Left hindlimb (tissue), 1 donor: ENCODE measurements at places on chromosomes 4 and X.
A peak's percentile ranks its signal among the peaks of the same experiment; 100 is the strongest.

- no peak for DNase-seq
Measured at GRCh38 chr4:168362025-168362401, 43.5 kb upstream of the DDX60 start.

- DNase-seq: no peak
Measured at GRCh38 chr4:123891881-123892280, 495.3 kb downstream of the SPRY1 start.

DNA sequence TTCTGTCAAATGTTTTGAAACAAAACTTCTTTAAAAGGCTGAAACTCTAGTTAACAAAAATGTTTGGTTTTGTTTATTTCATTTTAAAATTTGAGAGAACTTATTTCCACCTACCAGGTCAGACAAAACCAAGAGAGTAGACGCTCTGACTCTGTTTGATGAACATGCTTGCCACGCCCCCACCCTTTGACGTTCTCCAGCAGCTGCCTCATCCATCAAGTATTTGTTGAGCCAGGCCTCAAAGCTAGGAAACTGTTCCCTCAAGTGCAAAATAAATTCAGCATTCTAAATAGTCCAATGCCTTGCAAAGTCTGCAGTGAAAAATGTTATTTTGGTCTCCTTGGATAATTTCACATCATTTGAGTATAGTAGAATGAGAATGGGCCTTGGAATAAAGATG lies 121.6 kb downstream of the GUCY2F start:
- DNase-seq: no peak

DNA sequence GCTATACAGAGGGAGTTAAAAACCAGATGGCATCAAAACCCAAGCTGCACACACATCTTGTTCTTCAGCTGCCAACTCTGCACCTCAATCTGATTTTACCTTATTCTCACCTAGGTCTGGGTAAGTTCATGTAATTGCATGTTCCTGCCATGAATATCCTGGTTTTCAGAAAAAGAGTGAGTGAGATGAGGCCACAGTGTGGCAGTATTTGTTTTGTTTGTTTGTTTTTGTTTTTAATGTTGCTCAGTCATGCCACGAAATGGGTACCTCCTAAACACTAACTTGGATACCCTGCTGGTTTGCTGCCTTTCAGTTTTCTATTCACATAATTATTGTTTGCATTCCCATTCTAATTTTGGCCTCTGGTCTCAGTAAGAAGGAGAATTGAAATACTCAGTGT lies 22.5 kb downstream of the TMEM164 start:
- DNase-seq: no peak

- no peak for DNase-seq
Measured at GRCh38 chr4:84913176-84913575, 53.3 kb downstream of the WDFY3 start.

GRCh38 chr4:10878861-10879260 lies 194.3 kb upstream of the CLNK start:
- DNase-seq: no peak

DNA sequence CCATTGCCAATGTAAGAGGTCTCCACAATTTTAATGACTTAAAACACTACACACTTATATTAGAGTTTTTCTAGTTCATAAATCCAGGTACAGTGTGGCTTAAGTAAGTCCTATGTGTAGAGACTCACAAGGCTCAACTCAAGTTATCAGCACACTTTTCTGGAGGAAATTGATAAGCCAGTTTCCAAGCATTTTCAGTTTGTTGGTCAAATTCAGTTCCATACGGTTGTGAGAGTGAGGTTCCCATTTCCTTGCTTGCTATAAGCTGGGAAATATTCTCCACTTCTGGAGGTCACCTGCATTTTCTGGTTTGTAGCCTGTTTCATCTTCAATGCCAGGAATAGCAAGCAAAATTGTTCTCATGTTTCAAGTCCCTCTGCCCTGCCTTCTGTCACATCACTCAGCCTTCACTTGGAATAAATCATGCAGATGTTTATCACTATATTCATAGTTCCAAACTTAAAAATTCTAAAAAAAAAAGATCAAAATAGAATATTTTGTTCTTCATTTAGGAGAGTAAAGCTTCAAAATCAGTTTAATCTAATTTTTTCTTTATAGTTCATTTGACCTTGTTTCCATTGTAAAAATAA lies 1137.5 kb upstream of the INTU start:
- no peak for DNase-seq

DNA sequence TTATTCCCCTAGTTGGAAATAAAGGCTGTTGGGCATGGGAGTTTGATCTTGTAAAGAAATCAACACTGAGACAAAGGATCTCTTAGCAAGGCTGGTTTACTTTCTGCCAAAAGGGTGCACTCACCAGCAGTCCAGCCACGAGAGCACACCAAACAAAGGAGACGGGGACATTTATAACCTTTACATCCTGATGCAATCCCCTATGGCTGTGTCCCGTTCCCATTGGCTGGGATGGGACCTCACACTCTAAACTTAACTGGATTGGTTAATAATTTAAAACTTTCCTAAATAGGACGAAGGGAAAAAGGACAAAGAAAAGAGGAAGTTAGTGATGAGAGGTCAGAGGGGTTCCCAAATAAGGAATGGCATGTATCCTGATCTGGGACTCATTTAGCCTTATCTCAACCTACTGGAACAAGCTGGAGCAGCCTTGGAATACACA lies 17.9 kb downstream of the METAP1 start:
- DNase-seq: no peak

GRCh38 chrX:150155436-150156035 lies 207.6 kb upstream of the MAMLD1 start:
- no peak for DNase-seq

- no peak for DNase-seq
Measured at GRCh38 chrX:54184474-54184873, 1.4 kb upstream of the FAM120C start.

- peak; percentile 48 for DNase-seq
Measured at GRCh38 chrX:154918060-154918483, 31.9 kb downstream of the F8A1 start.

DNA sequence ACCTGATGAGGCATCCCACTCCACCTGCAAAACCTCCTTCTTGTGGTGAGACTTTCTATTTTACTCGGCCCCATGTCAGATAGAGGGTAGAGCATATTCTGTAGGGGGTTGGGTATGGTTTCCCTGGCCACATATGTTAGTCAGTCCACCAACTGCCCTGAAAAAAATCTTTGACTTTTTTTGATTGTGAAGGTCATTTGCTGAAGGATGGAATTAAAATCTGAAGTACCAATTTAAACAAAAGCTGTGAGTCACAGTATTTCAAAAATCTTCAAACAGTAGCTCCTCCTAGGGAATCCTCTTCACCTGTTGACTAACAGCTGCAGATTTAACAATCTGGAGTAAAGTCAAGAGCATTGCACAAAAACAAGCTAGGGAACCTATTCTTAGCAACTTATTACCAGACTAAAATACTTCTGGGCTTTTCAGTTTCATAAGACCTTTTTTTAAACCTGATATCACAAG lies 8.0 kb upstream of the CCDC110 start:
- no peak for DNase-seq

GRCh38 chrX:67104982-67105757 lies 438.7 kb upstream of the AR start:
- no peak for DNase-seq

DNA sequence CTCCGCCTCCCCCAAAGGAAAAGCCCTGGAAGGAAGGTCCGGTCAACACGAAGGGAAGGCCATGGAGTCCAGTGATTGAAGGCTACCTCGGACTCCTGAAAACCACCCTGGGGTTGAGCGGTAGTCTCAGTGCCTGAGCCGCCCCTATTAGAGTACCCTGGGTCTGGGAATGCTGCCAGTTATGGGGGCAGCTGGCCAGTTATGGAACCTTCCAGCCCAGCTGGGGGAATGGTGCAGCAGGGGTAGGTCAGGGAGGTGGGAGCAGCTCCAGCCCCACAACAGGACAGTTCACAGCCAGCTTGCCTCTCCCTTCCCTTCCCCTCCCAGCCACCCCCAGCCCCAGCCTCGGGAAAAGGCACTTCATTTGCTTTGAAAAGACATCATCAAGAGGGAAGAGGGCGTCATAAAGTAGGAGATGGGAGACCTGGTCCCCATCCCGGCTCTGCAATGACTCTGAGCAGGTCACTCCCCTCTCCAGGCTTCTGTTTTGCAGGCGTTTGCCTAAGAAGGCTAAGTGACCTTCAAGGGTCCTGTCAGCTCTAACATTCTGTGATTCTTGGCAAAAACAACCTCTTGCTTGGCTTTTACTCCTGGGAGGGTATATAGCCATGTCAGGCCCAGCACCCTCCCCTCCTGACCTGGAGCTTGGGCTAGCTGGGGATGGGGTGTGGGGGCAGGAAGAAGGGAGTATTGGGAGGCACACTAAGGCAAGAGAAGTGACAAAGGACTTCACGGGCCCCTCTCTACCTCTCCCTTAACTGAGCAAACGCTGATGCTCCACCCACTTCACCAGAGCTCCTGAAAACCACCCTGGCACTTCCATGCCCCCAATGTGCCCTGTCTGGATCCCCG lies 8.0 kb downstream of the APLN start:
- DNase-seq: no peak

- DNase-seq: no peak
Measured at GRCh38 chr4:132299841-132300240, 849.3 kb upstream of the PCDH10 start.

DNA sequence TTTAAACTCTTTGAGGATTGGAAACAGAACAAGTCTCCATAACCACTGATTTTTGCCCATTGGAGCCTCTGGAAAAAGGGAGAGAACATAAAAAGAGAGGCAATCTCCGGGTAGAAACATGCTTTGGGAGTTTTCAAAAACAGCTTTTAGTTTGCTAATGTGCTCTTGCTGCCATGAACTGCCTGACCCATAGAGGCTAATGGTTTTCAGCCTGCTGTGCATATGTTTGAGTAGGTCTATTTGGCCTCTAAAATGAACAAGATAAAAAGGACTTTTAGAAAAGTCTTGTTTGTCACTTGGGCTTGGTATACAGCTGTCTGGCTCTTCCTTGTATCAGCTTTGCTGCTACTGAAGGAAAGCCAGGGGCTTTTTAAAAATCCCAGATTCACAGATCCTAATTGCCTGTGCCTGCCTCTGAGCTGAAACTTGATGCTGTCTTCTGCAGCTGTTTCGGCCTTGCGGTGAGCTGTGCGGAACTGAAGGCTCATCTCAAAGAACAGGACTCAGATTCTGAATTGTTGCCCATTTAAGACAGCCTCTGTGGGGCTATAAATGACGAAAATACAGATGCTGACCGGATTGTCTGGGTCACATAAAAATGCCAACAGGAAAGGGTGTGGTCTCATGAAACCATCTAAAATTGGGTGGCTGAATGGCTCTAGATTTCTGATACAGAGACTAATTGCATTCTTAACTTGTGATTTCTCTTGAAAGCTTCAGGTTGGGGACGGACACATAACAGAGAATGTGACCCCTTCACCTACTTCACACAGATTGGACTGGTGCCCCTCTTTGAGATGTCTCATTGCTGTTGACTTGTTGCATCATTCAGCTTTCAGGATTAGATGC lies 18.4 kb upstream of the ZNF41 start:
- DNase-seq: peak; percentile 42

GRCh38 chr4:121998024-121998423 lies 46.2 kb upstream of the TRPC3 start:
- DNase-seq: no peak

DNA sequence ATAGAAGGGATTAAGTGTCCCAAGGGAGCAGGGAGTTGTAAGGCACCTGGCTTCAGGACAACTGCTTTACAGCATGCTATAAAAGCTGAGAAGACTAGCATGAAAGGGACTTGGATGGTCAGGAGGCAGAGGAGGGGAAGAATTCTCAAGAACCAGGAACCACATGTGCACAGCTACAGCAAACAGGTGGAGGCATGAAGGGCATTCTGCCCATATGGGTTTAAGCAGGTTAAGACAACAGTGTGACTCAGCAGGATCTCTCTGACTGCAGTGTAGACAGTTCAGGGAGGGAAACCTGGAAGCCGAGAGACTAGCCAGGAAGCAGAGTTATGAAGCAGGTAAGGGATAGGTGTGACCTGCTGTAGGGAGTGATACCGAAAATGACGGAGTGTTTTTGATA lies 117.0 kb downstream of the DHRSX start:
- DNase-seq: no peak

DNA sequence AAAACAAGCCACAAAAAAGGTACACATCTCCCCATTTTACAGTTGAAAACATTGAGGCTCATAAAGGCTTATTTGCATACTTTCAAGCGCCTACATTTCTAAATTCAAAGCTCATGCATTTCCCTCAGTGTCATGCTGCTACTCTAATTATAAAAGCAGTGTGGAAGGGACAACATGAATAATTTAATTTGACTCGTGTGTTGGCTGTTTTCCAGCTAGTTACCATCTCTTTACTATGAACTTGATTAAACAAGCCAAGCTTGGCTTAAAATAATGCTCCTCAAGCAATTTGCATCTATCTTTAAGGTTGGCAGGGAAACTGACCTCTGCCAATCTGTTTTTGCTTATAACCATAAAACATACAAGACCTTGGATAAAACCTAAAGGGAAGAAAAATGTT lies 252.5 kb upstream of the NEIL3 start:
- DNase-seq: no peak

- no peak for DNase-seq
Measured at GRCh38 chrX:2620576-2620975, 70.5 kb upstream of the CD99 start.

- DNase-seq: no peak
Measured at GRCh38 chrX:5870238-5870637, 358.4 kb downstream of the NLGN4X start.

GRCh38 chr4:77856152-77856551 lies 6.5 kb upstream of the MRPL1 start:
- no peak for DNase-seq

DNA sequence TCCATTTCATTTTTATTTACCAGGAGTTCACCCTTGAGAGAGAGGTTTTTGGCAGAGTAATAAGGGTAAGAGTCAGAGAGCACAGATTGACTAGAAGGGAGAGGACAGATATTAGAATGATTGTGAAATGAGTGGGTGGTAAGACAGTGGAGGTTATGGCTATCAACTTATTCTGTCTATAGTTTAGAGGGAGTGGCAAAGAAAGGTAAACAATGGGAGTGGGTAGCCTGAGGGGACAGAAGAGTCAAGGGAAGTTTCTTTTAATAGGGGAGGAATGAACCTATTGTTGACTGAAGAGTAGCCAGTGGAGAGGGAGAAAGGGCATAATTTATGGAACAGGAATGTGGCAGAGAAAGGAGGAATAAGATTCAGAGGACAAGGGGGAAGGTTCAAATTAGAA lies 186.5 kb upstream of the NRK start:
- no peak for DNase-seq

GRCh38 chrX:111585337-111585736 lies 73.9 kb downstream of the SERTM2 start:
- no peak for DNase-seq

- no peak for DNase-seq
Measured at GRCh38 chr4:42638993-42639392, 17.9 kb downstream of the ATP8A1 start.

- no peak for DNase-seq
Measured at GRCh38 chrX:13023567-13023966, 20.9 kb downstream of the FAM9C start.

GRCh38 chrX:15177316-15177715 lies 92.6 kb downstream of the ASB9 start:
- no peak for DNase-seq

DNA sequence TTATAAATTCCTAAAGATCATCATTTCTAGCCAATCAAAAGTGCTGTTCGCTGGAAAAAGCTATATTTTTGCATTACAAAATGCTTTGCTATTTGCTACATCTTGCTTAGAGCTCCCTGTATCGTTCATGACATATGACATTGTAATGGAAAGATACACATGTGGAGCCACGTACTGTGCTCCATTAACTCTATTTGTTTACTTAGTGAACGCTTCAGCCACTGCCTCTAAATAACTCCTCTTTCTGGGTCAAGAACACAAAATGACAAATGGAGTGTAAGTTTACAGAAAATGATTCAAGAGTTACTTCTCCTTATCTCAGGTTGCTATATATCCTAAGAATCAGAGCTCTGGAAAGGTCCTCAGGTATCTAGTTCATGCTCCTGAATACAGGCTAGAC lies 329.1 kb upstream of the SMIM31 start:
- DNase-seq: no peak
